SHP77 (cell line): ENCODE measurements at places on chromosomes 11 and 22.

GRCh38 chr11:13465909-13466371 is 2.9 kb upstream of the BTBD10 start:
- DNase-seq: no peak

- no peak for DNase-seq
These were observed 50.7 kb downstream of the CSF2RB start for GRCh38 chr22:36964106-36964505.

- DNase-seq: no peak
These were observed 9.8 kb downstream of the MMP20 start for GRCh38 chr11:102615077-102615893.

GRCh38 chr11:116107229-116107628 is 603.0 kb upstream of the CADM1 start:
- DNase-seq: no peak

DNA sequence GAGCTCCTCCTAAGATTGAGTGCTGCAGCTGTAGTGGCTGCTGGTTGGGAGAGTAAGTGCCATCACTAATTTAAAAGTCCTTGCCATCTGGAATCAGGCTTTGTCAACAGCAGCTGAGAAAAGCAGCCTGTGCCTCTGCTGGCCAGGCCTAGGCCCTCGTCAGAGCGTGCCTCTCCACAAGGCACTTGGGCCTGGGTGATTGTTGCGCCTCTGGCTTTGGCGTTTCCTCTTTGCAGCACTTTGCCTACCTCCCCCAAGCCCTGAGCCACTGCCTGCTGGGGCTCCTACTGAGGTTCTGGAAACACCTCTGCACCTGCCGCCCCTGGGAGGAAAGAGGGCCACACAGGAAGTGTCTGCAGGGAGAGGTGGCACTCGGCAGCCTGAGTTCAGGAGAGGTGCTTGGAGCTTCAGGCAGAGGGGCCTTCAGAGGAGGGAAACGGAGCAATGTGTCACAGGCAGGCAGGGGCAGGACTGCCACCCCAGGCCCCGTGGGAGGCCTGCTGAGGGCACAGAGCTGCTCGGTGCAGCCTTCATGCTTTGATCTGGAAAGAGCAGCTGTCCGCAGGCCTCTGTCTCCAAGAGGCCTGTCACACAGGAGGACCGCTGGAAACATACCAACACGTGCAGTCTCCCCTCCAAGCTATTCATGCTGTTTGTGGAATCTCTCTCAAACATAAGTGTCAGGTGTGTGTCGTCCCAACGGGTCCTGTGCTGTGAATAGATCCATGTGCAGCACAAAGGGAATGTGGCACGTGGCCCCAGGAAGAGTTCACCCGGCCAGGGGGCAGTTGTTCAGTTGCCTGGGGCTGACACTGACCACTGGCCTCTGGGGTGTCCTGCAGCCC is 61.5 kb upstream of the EMID1 start:
- DNase-seq: peak; percentile 60

DNA sequence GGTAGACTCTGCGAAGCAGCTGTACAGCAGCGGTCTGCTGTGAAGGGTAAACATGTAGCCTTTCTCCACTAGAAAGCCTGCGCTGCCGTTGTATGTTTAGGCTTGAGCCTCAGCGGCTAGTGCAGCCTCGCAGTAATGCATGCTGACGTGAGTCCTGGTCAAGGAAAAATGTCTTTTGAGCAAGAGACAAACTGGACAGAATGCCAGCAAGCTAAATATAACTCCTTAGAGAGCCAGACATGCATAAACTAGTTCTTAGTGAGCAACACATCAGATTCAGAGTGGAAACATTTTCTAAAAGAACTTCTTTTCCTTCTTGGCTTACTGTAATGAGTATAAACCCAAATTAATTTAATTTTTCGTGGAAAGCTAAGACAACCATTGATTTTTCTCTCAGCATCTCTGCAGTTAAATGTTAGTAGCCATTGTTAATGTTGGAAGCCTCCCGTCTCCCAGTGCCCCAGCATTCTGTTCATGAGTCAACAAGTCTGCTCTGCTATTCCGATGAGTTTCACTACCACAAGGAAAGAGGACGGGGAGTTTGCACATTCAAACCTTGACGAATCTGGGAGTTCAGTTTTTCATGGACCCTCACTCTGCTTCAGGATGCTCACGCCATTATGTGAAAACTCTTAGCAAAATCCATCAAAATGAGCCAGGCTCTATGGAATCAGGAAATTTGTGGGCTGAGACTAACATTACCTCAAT is 51.4 kb downstream of the JAM3 start:
- peak; percentile 39 for DNase-seq

GRCh38 chr11:57698843-57699365 is 13.1 kb downstream of the MED19 start:
- no peak for DNase-seq

DNA sequence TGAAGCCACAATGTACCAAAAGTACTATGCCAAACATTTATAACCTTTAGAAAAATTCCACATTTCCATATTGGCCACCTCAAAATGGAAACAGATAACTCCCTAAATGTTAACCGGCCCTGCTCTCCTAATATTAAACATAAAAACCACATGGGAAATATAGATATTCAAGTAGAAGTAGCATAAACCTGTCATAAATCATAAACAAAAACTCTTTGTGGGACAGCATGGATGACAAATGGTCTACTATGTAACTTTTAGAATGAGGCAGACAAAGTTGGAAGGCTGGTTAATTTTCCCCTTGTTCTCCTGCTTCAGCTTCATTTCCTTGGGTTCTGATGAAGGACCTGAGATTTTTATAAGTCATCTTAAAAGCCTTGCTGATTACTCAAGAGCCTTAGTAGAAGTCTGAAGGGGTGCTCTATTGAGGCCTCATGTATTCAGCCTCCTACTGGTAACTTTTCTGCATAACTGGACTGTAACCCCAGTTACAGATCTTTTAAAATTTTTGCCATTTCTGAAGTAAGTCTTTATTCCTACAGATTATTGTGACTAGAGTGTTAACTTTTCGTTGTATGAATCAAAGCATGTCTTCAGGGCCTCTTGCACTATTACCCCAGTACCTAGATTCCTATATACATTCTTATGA is 116.4 kb downstream of the STIM1 start:
- DNase-seq: no peak

DNA sequence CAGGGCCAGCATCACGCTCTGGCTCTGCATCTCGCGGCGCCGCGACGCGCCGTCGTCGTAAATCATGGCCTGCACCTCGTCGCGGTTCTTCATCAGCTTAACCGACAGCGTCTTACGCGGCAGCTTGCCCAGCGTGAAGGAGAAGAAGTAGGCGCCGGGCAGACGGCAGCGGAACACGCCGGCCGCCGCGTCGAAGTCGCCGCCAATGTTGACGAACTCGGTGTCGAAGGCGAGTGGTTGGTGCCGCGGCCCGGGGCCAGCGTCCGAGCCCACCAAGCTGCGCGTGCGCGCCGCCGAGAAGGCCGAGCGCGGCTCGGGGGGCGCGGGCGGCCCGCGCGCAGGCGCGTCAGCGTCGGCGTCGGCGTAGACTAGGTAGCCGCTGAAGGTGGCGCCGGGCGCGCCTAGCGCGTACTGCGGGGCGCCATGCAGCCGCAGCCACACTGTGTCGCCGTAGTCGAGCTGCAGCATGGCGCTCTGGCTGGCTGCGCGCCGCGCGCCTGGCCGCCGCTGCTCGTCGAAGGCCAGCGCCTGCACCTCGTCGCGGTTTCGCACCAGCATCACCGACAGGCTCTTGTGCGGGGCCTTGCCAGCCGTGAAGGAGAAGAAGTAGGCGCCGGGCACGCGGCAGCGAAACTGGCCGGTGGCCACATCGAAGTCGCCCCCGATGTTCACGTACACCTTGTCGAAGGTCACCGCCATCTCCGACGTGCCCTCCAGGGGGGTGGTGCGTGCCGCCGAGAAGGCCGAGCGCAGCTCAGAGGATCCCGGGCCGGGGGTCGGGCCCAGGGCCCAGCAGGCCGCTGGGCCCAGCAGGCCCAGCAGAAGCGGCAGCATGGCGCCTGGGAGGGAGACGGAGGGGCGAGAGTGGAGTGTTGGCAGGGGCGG is 3.7 kb downstream of the FAM180B start:
- no peak for DNase-seq

DNA sequence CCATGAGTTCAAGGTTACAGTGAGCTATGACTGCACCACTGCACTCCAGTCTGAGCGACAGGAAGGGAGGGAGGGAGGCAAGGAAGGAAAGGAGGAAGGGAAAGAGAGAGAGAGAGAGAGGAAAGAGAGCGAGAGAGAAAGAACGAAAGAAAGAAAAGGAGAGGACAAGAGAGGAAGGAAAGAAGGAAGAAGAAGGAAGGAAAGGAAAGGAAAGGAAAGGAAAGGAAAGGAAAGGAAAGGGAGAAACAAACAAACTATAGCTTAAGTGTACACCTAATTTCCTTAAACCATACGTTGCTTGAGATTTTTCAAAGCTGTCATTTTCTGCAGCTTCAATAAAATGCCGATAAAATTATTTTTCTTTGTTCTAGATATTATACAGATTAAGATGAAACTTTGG is 80.2 kb upstream of the APOA1 start:
- DNase-seq: no peak

GRCh38 chr11:14026961-14027360 is 64.4 kb downstream of the SPON1 start:
- no peak for DNase-seq

DNA sequence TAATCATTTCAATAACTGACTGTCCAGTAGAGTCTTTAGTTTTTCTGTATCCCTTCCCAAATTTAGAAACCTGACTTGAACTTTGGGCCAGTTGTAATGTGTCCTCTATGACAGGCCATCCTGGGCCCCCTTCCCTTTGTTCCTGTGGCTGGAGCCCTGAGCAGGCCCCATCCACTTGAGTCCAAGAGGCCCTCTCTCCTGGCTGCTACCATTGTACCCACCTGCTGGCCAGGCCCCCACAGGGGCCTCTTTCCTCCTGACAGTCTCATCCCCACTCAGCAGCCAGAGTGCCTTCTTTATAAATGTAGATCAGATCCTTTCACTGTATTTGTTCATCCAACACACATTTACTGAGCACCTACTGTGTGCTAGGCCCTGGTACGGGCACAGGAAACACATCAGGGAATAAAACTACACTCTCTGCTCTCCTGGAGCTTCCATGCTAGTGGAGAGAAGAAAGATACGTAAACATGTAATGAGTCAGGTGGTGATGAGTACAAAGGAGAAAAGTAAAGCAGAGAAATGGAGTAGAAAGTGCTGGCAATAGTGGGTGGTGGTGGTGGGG is 2.7 kb upstream of the LRP5 start:
- DNase-seq: no peak

GRCh38 chr22:21651521-21652009 is 9.5 kb downstream of the SDF2L1 start:
- DNase-seq: peak; percentile 18
